RWPE1 (cell line): ENCODE measurements at places on chromosomes 4 and X.

DNA sequence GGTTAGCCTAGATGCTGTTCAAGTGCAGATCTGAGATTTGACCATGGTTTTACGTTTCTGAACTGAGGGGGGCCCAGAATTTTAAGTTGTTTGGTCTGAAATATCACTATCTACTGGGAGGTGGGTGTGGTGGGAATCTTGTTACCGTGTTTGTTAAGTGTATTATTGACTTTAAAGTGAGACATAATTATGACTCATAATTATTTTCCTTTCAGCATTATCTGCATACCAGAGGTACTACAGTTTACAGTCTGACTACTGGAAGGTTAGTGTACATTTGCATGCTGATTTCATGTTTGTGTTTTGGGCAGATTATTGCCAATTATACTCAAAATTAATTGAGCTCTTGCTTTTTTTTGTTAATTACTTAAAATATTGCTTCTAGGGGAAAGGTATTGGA is 101.5 kb downstream of the KDM6A start:
- DNase-seq = peak; percentile 50

DNA sequence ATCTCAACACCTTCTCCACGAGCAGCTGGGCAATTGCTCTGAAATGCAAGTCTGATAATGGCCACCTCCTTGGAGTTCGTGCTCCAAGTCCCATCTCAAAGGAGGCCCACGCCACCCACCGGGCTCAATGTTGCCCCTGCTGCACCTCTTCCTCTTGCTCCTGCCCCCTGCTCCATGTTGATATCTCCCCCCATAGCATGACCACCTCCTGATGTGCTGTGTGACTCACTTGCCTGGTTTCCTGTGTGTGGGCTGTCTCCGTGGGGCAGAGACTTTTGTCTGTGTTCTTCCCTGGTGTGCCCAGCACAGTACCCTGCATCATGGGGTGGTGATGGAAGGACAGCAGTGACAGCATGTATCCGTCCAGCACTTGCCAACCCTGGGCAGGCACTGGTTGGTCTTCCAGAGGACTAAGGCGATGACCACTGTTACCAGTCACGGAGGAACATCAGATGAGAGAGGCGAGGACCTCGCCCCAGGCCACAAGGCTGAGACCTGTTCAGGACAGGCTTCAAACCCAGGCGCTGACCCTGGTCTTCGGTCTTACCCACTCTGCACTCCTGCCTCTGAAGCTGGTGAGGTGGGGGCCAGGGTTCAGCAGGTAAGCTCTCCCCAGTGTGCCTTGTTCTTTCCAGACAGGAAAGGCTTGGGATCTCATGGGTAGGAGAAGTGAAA is 104.6 kb upstream of the LRPAP1 start:
- DNase-seq = no peak

DNA sequence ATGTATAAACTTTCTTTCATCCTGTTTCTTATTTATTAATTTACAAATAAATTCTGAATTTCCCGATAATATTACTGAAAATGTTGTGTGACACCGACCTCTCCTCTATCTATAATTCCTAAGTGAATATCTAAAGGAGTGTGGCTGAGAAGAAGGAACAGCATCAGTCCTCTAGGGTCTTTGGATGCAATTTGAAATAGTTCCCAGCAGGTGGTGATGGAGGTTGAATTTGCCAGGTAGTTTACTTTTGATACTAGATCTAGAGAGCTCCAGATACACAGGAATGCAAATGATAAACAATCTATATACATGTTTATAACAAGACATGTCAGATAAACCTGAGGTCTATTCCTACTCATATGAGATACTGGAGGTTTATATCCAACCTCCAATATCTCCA is 305.4 kb downstream of the PCDH18 start:
- DNase-seq = peak; percentile 13

DNA sequence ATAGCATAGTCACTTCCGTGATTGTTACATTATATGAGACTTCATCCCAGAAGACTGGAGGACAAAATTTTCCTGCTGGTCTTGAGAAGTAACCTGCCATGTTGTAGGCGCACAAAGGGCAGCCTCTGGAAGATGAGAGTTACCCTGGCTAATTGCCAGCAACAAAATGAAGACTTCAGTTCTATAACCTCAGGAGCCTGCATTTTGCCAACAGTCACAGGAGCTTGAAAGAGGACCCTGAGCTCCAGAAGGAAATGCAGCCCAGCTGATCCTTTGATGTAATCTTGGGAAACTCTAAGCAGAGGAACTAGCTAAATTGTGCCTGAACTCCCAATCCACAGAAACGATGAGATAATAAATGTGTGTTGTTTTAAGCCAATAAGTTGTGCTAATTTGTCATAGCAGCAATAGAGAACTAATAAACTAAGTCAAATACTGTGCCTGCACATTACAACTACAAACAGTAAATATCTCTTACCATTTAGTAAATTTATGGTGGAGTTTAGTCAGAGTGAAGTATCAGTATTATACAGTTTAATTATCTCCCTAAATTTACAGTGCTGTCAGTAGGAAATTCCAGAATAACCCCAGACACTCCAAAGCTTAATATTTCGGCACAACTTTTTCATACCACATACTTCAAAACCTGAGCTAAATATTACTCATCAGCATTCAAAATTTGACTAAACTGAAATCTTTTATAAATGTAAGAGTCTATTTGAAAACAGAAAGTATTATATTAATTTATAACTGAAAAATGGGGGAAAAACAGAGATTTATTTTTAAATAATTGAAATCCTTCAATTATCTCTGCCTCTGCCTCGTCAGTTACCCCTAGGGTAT is 90.1 kb upstream of the MAPK10 start:
- no peak for DNase-seq

DNA sequence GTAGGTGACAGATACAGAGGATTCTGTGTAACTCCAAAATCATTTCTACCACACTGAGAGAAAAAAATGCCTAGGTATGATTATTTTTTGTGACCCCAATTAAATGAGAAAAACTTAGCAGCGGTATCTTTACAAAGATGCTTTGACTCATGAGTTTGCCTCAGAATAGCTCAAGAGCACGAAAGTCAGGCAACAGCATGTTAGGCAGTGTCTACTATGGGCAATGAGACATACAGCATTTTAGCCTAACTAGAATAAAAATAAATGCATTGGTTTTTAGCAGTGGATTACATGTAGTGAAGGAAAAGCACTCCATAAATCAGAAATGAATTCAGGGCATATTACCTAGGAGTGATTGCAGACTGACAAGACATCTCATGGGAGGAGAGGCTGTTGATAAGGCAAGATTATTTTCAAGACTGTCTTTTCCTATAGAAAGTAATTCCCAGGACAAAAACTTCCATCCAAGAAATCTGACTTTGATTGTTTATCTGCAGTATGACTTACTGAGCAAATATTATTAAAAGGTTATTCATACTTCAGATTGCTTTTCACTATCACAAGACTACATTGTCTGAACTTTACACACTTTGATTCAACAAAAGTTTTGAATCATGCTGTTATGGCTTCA is 3.6 kb downstream of the ANXA10 start:
- DNase-seq = no peak

- DNase-seq = peak; percentile 1
Measured at GRCh38 chrX:116417968-116418367, 18.4 kb upstream of the SLC6A14 start.

DNA sequence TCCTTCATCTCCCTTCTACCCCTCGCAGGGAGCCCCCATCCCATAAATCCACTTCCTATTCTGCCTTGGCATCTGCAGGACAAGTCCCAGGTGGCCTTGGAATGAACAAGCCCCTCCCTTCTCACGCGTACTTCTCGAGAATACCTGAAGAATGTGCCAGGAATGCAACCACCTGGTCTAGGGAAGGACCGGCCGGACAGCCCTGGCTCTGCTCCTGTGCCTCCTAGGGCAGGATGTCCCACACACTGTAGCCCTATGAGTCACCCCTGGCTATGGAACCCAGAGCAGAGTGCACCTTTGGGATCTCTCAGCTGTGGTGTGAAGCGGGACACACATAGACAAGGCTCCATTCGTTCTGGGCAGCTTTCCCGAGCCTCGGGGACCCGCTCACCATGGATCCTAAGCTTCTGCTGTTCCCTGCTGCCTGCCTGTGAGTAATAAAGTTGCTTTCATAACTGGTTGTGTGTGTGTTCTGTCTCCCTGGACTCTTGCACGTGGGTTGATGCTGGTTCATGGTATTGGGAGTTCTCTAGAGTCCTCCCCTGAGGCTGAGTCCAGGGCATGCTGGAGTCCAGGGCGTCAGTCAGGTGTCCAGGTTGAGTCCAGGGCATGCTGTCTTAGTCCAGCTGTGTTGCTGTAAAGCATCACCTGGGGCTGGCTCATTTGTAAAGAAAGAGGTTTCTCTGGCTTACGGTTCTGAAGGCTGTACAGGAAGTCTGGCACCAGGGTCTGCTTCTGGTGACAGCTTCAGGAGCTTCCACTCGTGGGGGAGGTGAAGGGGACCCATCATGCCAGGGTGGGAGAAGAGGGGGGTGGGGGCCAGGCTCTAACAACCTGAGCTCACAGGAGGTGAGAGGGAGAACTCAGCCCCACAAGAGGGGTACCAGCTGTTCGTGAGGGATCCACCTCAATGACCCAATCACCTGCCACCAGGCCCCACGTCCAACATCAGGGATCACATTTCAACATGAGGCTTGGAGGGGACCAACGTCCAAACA is 7.4 kb upstream of the PDE6B start:
- peak; percentile 49 for DNase-seq

GRCh38 chrX:105845631-105846030 is 23.3 kb downstream of the NRK start:
- DNase-seq = no peak

GRCh38 chr4:150238591-150238990 is 160.3 kb downstream of the DCLK2 start:
- DNase-seq = no peak

DNA sequence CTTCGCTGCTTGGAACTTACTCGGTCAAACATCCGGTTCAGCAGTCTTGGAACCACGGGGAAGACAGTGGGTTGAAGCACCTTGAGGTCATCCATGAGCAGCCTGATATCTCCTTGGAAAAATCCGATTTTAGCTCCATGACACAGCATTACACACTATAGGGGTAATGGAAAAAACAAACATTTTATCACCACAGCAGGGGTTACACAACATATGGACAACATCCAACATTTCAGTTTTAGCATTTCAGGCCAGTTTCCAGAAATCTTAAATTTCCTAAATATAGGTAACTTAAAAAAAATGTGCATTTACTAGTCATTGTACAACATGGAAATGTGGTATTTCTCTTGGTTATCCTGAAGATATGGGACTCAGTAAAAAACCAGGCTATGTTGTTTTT is 34.4 kb upstream of the CENPU start:
- no peak for DNase-seq

DNA sequence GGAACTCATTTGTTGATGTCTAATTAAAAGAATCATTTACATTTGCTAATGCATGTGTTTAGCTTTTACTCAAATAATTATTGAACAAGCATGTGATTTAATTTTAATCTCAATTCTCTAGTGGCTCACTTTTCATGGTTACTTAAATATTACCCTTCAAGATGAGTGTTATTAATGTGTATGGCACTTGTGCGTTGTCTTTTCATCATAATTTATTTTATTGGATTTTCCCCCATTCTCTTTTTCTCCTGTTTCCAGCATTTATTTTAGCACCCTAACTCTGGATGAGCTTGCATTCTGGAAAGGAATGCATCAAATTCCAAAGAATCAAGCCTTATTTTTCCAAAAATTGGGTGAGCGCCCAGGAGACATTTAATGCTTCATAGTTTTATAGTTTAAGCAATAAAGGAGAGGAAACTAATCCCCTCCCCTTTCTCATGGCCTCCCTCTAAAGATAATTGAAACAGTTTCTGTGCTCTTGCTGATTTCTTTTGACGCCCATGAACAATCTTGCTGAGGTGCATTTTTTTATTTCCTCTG is 191.1 kb upstream of the FAT4 start:
- DNase-seq = no peak

DNA sequence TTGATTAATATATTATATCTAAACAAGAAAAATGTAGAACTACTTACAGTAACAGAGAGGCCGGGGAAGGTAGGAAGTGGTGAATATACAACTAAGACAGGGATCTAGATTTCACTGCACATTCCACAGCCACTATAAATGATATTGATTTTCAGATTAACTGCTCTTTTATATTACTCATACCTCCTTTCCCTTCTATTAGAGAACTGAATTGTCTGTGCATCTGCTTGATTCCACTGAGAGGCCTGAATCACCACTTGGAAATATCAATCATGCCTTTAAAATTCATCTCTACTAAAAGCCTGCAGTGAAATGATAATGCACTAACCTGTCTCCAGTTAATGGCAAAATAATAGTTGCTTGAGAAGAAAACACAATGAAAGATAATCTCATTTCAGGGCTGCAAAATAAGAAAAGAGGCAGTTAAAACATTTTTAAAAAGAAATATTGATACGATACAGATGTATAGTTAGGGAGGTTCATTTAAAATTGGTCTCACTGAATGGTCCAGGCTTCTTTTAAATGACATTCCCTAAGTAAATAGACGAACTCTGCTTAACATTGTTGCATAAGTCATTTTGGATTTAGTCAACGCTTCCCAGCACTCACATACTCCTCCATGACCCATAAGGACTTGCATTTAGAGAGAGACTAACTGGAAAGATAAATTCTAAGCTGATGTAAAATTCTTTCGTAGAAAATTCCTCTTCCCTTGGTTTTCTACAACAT is 3.8 kb downstream of the ANTXR2 start:
- DNase-seq = no peak

DNA sequence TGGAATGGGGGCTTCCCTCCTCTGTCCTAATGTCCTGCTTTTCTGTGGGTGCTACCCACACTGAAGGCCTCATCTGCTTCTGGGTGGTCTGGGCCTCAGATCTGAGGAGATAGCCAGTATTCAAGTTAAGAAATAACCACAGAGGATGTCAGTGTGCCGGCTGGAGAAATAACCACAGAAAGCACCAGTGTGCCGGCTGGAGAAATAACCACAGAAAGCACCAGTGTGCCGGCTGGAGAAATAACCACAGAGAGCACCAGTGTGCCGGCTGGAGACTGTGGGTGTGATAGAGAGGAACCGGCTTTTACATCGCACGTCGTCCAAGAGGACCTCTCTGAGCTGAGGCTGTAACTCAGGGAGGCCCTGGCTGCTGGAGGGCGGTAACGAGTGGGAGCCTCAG is 65.7 kb upstream of the PSAPL1 start:
- DNase-seq = no peak

GRCh38 chrX:2697306-2697705 is 6.2 kb downstream of the CD99 start:
- no peak for DNase-seq

- no peak for DNase-seq
Measured at GRCh38 chr4:150366487-150366999, 215.4 kb upstream of the MAB21L2 start.

DNA sequence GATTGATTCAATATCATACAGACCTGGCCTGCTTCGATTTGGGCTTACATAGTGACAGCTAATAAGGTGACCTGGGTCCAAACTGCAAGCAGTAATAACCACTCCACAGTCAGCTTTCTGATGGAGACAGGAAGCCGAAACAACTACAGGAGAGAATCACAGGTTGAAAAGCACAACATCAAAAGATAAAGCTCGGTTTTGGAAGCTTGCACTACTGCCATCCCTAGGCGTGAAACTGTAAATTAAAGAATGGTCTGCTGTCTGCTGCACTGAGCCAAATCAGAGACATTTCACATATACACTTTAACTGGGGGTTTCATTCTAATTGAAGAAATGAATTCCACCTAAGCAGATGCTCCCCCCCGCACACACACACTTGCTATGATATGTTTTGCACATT is 116.3 kb downstream of the DHX15 start:
- no peak for DNase-seq
